CD4-positive, alpha-beta T cell treated with Interleukin-12 subunit alpha and Interleukin-12 subunit beta, for 1 hour (primary cell): ENCODE measurements at places on chromosomes 5 and 9.
A peak's percentile ranks its signal among the peaks of the same experiment; 100 is the strongest.

GRCh38 chr9:87569518-87569917, 71.9 kb downstream of the DAPK1 start:
- DNase-seq, result no peak

DNA sequence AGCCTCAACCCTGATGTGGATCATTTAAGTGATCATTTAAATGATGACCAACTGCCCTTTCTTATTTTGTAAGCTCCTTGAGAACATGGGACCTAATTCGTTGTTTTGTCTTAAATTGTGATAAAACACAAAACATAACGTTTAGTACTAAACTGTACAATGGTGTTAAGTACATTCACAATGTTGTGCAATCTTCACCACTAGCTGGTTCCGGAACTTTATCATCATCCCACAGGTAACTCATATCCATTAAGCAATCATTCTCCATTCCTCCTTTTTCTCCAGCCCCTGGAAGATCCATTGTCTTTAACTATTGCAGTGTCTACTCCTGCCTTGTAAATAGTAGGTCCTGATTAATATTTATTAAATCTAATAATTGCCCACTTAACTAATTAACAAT, 460.5 kb upstream of the BRINP1 start:
- no peak for DNase-seq

DNA sequence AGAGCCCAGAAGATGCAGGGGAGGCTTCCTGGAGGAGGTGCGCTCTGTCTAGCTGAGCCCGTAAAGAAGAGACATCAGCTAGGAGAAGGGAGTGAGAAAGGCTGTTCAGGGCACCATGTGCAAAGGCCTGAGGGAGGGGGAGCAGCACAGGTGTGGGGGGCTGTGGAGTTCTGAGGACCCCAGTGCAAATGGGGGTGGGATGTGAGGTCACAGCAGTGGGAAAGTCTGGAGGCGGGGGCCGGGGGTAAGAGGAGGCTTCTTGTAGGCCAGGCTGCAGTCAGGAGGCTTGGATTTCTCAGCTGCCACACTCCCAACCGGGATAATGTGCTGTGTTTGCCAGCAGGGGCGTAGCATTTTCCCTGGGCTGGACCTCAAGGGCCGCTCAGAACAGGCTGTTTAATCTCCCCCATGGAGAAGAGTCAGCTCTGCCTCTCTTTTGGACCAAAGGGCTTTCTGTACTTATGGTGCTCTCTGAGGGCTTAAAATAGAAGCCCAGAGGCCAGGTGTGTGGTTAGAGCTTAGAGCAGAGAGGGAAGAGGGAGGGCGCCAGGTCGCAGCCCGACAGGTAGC, 5.7 kb downstream of the NEURL1B start:
- no peak for DNase-seq

- no peak for DNase-seq
Observed at GRCh38 chr5:95925939-95926338, 35.7 kb downstream of the ELL2 start.

DNA sequence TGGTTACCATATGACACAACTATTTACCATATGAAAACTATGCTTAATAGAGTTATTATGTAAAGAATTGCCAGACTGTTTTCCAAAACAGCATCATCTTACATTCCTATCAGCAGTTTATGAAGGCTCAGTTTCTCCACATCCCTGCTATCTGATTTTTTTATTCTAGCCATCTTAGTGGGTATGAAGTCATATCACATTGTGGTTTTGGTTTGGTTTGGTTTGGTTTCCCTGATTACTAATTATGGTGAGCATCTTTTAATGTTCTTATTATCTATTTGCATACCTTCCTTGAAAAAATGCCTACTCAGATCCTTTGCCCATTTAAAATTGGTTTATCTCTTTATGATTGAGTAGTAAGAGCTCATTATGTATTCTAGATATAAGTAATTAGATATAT, 199.4 kb upstream of the NFIL3 start:
- no peak for DNase-seq

- peak; percentile 51 for DNase-seq
Observed at GRCh38 chr9:99253772-99254431, 31.8 kb downstream of the SEC61B start.

- no peak for DNase-seq
Observed at GRCh38 chr9:137691646-137692351, 73.0 kb downstream of the EHMT1 start.

DNA sequence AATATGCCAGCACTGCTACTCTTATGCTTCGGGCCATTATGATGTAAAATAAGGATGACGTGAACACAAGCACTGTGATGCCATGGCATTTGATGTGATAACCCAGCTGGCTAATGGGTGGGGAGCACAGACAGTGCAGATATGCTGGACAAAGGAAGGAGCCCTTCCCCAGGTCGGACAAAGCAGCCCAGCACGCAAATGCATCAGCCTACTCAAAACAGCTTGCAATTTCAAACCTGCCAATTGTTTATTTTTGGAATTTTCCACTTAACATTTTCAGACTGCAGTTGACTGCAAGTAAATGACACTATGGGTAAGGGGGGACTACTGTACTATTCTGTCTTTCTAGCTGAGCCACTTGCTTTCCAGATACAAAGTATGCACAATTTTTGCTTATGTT, 181.3 kb downstream of the DCP2 start:
- no peak for DNase-seq

- no peak for DNase-seq
Observed at GRCh38 chr9:113373256-113373655, 3.5 kb downstream of the HDHD3 start.

GRCh38 chr5:9401786-9402472, 143.9 kb downstream of the SEMA5A start:
- DNase-seq, result no peak

DNA sequence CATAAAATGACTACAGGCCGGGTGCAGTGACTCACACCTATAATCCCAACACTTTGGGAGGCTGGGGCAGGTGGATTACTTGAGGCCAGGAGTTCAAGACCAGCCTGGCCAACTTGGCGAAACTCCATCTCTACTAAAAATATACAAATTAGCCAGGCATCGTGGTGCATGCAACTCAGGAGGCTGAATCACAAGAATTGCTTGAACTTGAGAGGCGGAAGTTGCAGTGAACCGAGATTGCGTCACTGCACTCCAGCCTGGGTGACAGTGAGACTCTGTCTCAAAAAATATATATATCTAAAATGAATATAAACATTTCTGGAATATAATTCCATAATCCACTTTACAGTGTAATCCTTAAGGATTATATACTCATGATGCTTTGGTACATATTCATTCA, 66.5 kb downstream of the TEX10 start:
- DNase-seq, result no peak

DNA sequence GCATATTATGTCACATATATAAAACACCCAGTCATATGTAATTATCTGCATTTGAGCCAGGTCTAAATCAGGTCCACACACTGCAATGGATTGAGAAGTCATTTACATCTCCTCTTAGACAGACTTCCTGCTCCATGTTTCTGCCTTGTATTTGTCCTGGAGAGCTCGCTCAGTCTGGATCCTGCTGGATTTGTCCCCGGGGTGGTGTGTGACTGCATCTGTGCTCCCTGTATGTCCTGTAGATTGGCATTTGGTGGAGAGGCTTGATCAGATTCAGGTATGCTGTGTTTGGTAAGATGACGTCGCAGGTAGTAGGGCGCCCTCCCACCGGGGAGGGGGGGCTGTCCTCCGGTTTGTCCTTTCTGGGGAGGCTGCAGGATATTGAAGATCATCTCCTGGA, 33.6 kb upstream of the IER5L start:
- DNase-seq, result no peak

DNA sequence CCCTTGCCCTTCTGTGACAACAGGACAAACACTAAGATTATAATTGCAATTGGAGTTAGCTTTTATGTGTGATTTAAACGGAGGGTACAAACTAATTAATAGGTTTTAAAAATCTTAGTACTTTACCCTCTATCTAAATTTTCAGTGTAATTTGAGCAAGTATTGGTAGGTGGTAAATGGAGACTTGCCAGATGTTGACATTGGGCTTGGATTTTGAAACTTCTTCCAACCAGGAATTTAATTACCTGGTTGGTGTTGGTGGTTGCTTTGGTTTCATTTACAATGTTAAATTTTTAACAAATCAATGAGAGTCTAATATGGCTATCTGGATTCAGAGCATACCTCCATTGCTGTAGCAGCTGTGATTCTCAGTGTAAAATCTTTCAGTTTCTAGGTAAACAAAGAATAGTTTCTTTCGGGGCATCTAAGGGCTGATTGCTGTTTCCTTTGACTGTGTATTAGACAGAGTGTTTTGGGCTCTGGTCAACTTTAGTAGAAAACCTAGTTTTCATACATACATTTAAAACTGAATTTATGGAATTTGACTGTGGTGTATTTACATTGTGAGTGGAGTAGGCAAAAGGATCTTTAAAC, 1.9 kb downstream of the DAPK1 start:
- no peak for DNase-seq

GRCh38 chr5:178214160-178214803, 9.9 kb downstream of the HNRNPAB start:
- DNase-seq, result no peak

- DNase-seq, result no peak
Observed at GRCh38 chr5:150573867-150574817, 66.2 kb downstream of the NDST1 start.

DNA sequence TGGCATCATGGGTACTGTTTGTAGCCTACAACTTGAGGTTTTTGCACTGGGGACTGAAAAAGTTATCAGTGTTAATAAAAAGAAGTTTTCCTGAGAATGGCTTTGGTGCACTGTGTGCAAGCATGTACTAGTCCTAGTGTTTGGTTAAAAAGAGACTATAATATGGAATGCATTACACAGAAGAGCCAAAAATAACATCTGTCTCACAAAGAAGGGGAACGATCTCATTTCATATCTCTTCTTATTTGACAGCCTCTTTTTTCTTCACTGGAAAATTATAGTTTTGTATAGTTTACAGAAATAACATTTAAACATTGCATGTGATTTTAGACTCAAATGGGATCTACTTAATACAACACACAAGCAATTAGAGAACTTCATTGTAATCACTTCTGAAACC, 127.0 kb upstream of the GDNF start:
- no peak for DNase-seq

DNA sequence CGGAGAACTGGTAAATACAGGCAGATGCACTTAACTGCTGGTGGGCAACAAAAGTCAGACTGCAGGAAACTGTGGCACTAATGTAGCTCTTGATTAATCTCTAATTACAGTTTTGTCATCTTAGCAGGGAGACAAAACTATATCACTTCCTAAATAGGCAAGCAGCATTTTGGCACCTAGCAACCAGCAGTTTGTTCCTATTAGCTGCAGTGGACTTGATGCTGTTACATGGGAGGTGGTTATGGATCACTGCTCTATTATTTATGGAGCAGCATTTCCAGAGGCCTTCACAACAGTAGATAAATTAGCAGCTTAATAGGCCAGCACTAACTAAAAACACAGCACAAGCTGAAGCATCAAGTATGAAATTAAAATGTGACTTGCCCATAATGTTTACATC, 518.3 kb upstream of the ITGA1 start:
- DNase-seq, result no peak

DNA sequence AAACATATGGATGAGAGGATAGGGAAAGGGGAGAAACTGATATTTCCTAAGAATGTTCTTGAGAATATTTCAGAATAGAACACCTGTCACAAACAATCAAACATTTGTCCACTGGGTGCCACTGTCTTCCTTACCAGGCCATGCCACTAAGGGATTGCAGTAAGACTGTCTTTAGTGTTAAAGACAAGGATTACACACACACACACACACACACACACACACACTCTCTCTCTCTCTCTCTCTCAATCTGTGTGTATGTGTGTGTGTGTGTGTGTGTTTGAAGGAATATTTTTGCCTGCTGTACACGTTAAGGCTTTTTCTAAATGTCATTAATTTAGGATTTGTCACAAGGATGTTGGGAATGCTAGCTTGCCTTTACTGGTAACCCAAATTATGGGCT, 54.4 kb downstream of the CCDC192 start:
- DNase-seq, result peak; percentile 25

GRCh38 chr5:169703813-169704212, 66.7 kb downstream of the DOCK2 start:
- DNase-seq, result no peak

DNA sequence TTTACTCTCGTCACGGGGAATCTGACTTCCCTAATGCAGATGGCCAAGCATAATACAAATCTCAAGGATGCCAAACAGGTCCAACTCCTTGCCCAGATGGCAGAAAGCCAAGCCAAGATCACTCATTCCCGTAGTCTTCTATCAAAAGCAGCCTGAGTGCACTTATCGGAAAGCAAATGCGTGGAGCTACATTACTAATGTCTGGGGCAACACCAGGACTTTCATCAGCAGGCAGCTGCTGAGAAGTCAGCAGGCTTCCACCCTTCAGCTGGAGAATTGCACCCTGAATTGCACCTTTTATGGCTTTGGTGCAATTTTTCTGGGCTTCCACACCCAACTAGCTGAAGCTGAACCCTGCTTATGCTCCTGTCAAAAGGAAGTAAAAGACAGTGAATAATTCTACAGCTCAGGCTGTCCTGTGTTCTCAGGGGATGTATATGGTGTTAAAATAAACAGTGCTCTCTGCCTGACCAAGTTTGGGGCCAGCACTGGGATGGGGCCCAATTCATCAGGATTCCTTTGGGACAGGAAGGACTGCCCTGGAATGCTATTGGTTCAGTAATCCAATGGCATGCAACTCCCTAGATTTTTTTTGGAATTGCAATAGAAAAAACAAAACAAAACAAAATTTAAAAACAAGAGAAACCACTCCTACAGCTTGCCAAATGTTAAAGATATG, 92.6 kb downstream of the DPYSL3 start:
- DNase-seq, result no peak

GRCh38 chr5:1343931-1344901, 683 bp downstream of the CLPTM1L start:
- no peak for DNase-seq

DNA sequence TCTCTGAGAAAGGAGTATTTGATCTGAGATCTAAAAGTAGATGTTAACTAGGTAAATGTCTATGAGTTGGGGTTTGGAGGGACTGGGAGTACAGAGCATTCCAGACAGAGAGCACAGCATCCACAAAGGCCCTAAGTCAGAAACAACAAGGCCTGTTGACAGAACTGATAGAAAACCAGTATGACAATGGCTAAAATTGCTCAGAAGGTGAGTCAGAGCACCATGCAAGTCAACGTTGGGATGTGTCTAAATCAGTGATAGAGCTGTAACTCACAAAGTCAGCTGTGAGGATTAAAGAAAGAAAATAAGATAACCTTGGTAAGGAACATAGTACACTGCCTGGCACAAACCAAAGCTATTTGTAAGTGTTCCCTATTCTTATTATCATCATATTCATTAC, 124.0 kb downstream of the CETN3 start:
- DNase-seq, result no peak

- DNase-seq, result no peak
Observed at GRCh38 chr5:177334155-177334551, 17.3 kb downstream of the LMAN2 start.

- no peak for DNase-seq
Observed at GRCh38 chr5:55820488-55820887, 30.7 kb upstream of the IL31RA start.
